NCI-H2029 treated with DMSO at 0.1 percent for 48 hours (cell line): ENCODE measurements at places on chromosomes 4 and X.

DNA sequence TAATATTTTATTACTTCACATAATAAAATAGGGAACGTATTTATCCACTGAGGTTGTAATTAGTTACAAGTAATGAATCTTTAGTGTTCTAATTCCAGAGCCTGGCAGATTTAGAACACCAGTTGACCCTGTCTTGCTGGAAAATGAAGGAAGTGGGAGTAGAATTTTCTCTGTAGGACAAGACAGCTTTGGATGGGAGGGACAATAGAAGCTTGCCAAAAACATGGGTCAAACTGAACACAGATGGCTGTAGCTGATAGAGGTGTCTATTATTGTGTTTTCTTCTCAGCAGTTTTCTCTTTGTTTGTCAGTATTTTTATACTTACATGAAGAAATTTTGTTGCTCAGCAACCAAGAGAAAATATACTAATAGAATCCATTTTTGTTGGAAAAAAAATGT is 20.2 kb downstream of the FAT4 start:
- no peak for DNase-seq

GRCh38 chr4:142405021-142405694 is 440.9 kb downstream of the INPP4B start:
- DNase-seq, result no peak

DNA sequence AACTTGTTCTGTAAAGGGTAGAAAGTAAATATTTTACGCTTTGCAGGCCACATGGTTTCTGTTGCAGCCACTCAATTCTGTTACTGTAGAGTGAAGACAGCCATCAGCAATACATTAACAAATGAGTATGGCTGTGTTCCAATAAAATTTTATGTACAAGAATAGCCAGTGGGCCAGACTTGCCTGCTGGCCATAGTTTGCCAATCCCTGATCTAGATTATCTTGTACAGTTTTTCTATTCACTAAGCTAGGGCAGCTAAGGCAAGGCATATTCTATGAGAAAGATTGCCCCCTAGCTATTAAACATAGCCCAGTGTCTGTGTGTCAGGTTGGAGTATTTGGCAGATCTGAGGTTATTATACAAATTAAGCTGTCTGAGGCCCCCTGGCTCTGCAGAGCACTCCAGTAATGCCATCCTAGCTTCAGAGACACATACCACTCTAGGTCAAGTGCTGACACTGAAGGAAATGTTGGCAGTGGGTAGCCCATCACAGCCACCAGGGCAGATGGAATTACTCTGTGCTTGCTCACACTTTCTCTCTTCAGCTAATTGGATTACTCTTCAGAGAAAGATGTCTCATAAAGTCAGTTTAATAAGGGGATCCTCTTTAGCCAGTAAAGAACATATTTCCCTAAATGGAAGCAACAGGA is 40.7 kb downstream of the MTTP start:
- no peak for DNase-seq

DNA sequence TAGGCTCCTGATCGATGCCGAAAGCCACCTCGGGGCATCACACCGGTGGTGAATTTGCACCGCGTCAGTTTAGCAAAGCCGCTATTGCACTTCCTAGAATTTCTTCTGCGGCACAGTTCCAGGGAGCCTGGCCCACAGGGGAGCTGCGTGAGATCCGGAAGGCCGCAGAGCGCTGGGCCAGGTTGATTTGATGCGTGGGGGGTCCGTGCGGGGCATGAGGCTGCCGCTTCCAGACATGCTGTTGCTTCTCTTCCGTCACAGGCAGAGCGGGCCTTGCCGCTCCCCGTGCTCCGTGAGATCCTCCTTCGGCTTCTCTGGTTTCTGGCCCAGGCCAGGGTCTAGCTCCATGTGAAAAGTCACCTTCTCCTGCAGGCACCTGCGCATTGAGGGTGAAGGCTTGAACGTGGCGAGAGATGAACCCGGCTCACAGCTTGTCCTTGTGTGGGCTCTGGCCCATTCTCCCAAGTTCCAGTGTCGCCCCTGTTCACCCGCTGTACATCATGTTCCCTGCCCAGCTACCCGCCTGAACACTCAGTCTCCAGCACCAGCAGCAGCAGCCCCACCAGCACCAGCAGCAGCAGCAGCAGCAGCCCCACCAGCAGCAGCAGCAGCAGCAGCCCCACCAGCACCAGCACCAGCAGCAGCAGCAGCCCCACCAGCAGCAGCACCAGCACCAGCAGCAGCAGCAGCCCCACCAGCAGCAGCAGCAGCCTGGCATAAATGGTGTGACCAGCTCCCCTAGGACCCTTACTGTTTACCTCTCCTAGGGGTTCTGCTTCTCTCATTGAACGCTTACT is 131.2 kb downstream of the TRIML1 start:
- no peak for DNase-seq

- DNase-seq, result no peak
Measured at GRCh38 chrX:31836479-31836878, 764.6 kb upstream of the FTHL17 start.
